Stimulated activated CD4-positive, alpha-beta T cell treated with anti-CD3 and anti-CD28 coated beads, Interleukin-15, amount 100 ng/mL, for 1 hour (primary cell): ENCODE measurements at places on chromosomes 12 and 14.

DNA sequence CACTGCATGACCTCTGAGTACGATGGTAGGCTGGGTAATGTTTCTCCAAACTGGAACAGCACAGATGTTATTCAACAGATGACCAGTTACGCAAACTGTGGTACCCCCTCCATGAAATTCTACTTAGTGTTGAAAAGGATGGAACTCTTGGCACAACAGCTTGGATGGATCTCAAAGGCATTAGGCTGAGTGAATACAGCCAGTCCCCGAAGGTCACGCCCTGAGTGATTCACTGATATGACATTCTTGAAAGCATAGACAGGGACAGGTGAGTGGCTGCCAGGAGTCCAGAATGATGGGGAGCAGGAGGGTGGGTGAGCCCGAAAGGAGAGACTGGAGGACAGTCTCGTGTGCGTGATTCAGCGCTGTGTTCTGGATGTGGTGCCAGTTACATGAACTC is 187.5 kb upstream of the TMEM132C start:
- no peak for DNase-seq

DNA sequence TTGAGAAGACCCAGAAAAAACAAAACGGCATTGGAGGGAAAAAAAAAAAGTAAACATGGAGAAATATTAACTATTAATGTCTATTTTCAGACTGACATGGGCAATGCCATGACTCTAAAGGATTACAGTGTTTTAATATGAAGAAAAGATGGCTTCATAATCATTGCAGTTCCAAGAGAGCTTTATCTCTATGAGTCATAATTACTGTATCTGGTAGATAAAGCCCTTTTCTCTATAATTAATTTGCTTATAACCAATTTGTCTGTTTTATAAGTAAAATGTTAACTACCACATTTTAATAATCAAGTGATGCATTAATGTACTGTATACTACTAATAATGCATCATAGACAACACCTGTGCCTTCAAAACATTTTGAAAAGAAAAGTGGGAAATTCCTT is 59.7 kb downstream of the CLIP1 start:
- DNase-seq = no peak

DNA sequence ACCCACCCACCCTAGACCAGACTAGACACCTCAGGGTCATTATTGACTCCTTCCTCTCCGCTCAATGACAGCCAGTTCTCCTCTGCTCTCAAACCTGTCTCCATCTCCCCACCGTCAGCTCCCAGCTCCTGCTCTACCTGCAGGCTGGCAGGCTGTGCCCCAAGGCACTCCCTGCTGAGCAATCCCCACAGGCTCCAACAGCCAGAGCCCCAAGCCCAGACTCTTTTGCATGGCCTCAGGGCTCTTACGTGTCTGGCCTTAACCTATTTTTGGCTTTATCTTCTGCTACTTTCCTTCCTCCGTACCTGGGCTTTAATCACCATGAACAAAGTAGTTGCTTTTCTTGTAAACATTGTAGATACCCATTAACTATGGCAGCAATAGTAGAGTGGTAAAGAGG is 162.9 kb upstream of the PRMT8 start:
- no peak for DNase-seq

DNA sequence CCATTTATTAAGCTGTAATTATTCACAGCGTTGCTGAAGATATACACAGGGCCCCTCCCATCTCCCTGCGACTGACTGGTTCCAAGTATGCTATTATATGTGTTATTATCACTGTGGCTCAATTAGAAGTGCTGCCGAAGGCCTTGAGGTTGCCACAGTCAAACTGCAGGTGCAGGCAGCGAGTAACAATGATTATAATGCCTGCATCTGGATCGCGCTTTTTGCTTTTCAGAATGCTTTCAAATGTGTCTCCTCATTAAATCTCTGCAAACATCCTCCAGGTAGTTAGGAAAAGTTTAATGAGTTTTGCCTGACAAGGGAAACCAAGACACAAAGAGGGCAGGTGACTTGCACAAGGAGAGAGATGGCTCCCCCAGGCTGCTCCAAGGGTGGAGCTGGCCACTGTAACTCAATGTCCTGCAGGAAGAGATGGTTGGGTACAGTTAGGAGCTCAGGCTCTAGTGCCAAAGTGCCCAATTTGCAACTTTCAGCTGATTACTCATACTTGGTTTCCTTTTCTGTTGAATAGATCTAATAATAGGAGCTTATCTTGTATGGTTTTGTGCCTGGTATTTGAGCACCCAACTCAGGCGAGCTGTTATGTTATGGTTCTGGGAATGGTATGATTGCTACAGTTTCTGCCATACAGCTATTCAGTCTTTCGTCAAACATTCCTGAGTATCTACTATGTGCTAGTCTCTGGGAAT is 1.7 kb upstream of the SYNE3 start:
- DNase-seq = no peak

DNA sequence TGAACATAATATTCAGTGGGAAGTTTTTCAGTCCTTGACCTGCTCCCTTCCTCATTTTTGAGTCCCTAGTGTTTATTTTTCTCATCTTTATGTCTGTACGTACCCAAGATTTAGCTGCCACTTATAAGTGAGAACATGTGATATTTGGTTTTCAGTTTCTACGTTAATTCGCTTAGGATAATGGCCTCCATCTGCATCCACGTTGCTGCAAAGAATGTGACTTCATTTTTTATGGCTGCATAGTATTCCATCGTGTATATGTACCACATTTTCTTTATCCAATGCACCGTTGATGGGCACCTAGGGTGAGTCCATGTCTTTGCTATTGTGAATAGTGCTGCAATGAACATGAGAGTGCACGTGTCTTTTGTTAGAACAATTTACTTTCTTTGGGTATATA is 30.3 kb downstream of the MIA2 start:
- DNase-seq = no peak

DNA sequence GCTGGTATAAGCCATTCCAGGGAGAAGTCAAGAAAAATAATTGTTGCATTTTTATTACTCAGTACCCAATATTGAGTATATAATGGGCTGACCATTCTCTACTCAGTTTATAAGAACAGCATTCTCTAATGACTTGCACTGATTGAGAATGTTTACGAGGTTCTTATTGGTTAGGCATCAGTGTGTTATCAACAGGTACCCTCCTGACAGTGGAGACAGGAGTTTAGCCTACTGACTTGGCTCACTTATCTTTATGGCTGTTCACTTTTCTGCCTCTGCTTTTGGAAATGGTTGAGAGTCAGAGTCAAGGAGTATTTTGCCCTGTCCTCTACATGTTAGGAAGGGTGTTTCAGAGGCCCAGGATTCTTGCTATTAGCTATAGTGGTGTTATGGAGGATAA is 228.0 kb upstream of the RGS6 start:
- no peak for DNase-seq

DNA sequence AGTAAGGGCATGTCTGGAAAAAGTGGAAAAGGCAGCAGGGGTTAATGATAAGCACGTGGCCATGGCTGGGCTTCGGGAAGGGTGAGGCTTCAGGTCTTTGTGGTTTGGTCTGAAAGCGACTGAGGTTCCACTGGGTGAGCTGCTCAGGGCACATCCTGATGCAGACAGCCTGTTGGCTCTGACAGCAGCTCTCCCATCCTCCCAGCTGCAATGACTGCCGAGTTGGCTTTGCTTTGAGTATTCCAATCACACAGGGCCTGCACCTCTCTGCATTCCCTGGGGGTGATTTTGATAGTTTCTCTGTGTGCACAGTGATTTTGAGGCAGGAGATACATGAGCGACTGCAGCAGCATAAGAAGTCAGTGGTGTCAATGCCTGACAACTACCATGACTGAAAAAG is 390.7 kb downstream of the APAF1 start:
- no peak for DNase-seq

DNA sequence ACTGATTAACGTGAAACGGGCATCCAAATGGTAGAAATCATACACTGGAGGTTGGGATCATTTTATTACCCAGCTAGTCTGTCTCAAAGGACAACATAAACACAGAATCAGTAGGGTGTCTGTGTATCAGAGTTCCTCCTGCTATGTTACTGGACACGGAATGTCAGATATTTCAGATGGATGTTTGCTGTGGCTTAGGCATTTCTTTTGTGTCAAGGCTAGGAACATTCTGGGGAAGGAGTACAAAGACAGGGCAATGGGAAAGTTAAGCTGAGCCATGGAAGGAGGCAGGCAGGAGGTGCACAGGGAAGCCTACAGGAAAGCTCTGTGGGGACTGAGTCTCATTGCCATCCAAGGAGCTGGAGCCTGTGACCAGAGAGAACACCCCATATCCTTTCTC is 254.6 kb downstream of the C12orf75 start:
- no peak for DNase-seq
